ENCODE measurements at places on chromosomes 5 and 9. TPM values are rescaled to one million over a fixed set of nuclear protein-coding genes. Genes with fewer than 3 reads are reported as not detected.

PLCXD3 gene
- 0.09 TPM for total RNA-seq

PCA3 gene
- total RNA-seq, result 0.30 TPM

IL4 gene
- not detected for total RNA-seq

NR2F1 gene
- total RNA-seq, result 21.1 TPM

SLC36A3 gene
- not detected for total RNA-seq

DNA sequence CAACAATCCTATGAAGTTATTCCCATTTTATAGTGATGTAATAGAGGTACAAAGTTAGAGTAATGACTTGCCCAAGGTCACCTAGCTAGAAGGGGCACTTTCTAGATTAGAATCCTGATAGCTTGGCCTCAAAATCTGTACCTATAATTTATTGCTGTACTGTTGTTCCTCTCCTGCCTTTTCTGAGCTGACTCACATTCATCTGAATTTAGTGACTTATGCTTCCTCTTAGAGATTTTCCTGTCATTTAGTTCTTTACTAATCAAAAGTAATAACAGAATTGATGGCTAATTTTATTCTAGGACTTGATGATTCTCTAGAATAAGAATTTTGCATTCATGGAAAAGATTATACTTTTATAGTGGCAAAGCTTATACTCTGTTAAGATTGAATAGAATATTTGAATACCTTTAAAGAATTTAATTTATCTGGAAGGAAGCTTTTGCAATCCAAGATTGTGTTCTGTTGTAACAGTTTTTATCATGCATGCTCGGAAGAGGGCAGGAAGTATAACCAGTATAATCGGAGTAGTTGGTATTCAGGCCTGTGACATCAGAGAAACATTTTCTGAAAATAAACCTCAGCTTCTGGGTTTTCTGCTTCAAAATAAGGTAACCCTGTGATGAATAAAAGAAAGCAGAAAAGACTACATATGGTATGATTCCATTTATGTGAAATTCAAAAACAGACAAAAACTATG is 21.3 kb downstream of the CYSTM1 start:
- no peak for DNase-seq

GRCh38 chr9:6413365-6414246 is 607 bp downstream of the UHRF2 start:
- DNase-seq, result peak; percentile 57

- no peak for DNase-seq
These were observed 101.3 kb upstream of the DMRT1 start for GRCh38 chr9:740221-740620.

- DNase-seq, result peak; percentile 53
These were observed 692.3 kb downstream of the PTPRD start for GRCh38 chr9:9920425-9921060.

DNA sequence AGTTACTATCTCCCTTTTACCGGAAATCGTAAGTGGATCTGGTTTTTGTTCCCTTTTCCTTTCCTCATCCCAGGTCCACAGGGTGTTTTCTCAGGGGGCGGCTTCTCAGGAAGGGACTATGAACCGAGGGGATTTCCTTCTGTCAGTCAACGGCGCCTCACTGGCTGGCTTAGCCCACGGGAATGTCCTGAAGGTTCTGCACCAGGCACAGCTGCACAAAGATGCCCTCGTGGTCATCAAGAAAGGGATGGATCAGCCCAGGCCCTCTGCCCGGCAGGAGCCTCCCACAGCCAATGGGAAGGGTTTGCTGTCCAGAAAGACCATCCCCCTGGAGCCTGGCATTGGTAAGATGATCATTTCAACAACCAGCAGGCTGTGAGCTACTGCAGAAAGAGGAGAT is 75.8 kb downstream of the GOLPH3 start:
- DNase-seq, result no peak

DNA sequence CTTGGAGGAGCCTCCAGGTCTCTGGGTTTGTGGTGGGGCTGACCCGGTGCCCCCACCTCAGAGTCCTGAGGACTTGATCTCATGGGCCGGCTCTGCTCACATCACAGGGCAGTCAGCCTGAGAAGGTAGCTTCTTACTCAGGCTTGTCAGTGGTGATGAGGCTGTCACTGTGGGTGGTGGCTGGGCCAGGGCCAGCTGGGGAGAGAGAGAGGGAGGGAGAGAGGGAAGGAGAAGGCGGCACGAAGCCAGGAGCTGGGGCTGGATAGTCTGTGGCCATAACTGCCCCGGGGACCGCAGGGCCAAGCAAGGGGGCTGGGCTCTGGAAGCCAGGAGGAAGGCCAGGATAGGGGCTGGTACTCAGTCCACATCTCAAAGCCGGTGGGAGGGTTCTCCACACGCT is 6.5 kb downstream of the NTNG2 start:
- DNase-seq, result no peak

- no peak for DNase-seq
These were observed 50.0 kb downstream of the MFAP3 start for GRCh38 chr5:154088801-154089200.
